ENCODE measurements at places on chromosomes 5 and 9.

- no peak for DNase-seq
Measured at GRCh38 chr9:127424676-127424999, 456 bp downstream of the ZNF79 start.

DNA sequence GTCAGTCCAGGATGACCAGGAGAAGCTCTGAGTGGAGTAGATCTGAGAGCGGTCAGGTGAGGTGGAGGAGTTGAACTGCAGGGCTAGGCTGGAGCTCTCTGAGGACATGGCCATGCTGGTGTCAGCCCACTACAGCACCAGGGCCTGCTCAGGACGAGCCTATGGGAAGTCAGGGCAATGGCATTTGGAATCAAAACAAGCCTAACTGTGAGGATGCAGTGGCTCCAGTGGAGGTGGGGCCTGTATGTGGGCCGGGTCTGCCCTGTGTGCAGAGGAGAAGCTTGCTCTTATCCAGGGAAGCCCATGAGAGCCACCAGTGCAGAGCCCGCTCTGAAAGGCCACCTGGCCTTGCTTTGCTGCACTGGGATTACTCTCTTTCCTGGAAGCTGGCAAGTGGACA lies 11.1 kb downstream of the CXCL14 start:
- DNase-seq, result no peak

DNA sequence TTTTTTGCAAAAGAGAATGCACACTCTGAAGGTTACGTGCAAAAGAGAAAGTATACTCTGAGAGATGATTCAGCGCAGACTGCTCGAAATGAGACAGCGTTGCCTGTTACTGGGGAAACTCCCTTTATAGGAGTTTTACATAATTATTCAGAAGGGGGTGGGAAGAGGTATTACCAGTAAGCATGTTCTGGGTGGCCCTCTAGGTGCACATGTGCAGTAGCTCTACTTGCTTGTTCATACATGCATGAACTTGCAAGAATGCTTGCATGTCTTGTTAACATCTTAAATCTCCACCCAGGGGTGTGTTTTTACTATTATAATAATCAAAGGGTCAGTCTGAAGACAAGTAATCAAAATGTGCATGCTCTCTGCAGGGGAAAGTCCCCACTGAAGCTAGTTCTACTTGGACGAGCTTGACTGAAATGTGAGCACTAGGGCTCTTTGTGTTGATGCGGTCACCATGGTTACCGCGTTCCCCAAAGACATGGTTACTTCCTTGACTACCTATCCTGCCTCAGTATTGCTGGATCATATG lies 75.5 kb downstream of the SGCD start:
- DNase-seq, result no peak

DNA sequence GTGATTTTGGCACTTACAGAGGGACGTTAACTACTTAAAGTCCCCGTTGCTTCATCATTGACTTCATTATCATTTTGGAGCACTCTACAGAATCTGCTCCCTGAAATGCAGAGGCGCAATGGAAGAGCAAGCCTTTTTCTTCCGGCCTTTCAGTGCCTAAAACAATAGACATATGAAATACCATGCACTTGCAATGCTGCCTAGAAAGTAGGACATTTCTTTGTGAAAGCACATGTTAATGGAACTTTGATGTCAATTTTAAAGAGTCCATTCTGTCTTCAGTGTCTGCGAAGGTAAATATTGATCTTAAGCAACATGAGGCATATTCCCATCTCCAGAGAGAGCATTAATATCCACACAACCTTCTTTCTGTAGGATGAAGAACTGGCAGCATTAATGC lies 36.3 kb downstream of the ITGA2 start:
- DNase-seq, result no peak

DNA sequence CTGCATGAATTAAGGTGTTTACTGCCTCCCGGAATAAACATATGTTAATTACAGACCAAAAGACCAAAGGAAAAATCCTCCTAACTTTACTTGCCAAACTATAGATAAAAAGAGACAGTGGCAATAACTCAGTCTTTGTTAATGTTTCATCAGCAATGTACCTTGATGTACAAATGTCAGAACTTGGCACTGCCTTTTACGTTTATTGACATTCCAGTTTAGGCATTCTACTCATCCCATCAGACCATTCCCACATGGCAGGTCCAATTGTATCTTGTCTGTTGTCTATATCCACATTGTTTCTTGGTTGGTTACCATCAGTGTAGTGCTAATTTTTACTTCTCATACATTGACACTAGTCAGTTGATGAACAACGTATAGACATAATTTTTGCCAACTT lies 85.5 kb downstream of the TEX10 start:
- DNase-seq, result no peak

DNA sequence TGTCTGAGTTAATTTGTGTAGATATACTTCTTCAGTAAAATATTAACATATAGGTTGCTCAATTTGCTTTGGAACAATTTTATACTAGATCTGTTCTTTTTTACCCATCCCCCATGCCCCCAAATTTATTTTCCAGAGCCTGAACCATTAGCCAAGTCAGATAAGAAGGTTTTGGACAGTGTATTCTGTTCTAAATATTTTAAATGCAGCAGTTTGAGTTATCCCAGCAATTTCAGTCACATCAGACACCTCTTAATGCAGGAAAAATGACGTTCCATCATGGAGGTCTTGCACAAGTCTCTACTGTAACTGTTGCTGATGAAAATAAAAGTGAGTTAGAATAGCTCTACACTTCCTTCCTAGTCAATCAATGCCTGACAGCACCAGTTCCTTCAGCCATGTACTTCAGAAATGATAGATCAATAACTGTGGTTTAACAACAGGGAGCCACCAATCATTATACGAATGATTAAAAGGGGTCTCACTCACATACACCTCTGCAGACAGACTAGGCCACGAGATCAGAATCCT lies 215.8 kb downstream of the BNC2 start:
- no peak for DNase-seq

DNA sequence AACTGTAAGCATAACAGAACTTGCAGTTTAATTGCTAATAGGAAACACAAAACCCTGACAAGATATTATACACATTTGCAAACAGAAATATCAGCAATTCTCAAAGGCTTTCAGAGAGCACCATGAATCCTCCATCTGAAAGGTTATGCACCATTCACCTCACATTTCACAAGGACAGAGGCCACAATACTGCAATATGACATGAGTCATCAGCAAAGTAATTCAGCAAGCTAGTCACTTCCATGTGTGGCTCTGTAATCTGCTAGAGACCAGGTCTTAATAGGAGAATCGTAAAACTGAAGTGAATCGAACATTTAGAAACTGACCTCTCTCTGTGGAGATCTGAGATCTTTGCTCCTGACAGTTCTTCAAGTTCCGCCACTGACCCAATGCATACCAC lies 28.3 kb downstream of the IARS1 start:
- DNase-seq, result no peak

- no peak for DNase-seq
Measured at GRCh38 chr9:69932901-69933300, 110.7 kb upstream of the MAMDC2 start.

GRCh38 chr9:99112750-99113413 lies 8.0 kb downstream of the TGFBR1 start:
- DNase-seq, result no peak

GRCh38 chr5:143755966-143756365 lies 56.0 kb upstream of the HMHB1 start:
- DNase-seq, result no peak

- no peak for DNase-seq
Measured at GRCh38 chr5:96714951-96715451, 52.8 kb downstream of the CAST start.

DNA sequence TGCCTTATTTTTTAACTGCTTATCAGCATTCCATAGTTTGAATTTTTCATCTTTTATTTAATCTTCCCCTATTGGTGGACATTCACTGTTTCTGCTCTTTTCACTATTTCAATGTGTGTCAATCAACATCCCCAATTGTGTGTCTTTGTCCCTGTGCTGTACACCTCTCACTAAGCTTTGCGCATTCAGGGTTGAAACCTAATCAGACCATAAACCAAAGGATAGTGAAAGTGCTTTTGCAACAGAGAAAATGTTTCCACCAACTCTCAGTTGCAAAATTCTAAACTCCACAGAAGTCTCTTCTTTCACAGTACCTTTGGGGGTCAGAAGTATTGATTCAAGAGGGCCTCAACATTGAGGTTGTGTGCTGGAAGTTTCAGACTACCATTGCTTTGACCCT lies 127.1 kb upstream of the SAP30L start:
- no peak for DNase-seq

- peak; percentile 65 for DNase-seq
Measured at GRCh38 chr9:128688501-128689292, at the start of gene SET. Gene SET (plus strand): TSS chr9:128689222. CDS start chr9:128689583, 361 bp downstream.

- DNase-seq, result no peak
Measured at GRCh38 chr9:125405938-125406809, 144.5 kb downstream of the GAPVD1 start.

DNA sequence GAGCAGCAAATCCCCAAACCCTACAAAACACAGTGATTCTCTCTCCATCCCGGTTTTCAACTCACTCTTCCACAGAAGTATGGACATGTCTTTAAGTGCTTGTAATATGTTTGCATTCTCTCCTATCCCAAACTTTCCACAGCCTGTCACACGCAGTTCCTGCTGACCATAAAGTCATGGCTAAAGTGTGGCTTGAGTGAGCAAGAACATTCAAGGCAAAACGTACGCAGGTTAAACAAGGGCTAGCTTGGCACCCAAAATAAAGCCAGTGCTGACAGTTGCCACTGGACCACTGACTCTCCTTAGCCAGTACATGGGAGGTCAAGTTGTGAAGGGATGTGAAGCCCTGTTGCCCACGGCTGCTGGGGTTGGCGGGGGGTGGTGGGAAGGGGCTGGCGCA lies 211.1 kb upstream of the IRX1 start:
- no peak for DNase-seq

- no peak for DNase-seq
Measured at GRCh38 chr5:17149786-17150185, 67.6 kb upstream of the BASP1 start.

- no peak for DNase-seq
Measured at GRCh38 chr5:118506217-118506852, 482.0 kb downstream of the DTWD2 start.

GRCh38 chr5:27381686-27382085 lies 343.3 kb upstream of the CDH9 start:
- DNase-seq, result no peak

- DNase-seq, result no peak
Measured at GRCh38 chr5:43498581-43498980, 14.9 kb upstream of the TMEM267 start.

DNA sequence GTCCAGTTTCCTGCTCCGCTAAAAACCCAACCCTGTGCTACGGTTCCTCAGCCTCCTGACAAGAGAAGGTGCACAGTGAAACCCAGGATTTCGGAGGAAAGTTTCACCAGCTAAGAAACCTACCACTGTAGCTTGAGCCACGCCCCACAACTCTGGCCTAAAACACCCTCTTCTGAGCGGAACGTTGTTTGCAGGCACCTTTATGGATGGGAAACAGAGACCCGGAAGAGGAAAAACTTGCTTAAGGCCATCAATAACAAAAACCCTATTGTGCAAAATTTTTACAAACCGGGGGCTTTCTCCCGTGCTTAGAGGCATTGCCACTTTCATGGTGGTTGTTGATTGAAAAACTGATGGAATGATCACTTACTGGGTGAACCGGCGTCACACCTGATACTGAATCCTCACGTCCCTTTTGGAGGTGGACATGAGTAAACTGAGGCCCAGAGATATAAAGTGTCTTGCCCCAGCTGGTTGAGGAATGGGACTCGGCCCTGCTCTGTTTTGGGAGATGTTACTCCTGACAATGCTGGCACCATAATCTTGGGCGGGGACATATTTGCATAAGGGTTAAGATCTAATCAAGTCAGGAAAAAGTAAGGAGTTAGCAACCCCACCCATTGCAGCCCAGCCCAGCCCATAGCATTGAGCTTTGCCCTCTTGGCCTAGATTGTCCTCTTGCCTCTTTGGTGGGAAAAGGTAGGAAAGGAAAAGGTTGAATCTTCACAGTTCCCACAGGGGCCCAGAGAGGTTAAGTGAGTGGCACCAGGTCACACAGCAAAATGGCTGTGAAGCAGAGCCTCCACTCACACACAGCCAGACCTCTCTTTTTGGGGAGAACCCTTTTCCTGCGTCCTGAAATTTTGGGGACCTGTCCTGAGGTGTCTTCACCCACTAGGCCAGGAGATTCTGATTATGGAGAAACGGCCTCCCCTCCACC lies 23.2 kb upstream of the PTGS1 start:
- no peak for DNase-seq

DNA sequence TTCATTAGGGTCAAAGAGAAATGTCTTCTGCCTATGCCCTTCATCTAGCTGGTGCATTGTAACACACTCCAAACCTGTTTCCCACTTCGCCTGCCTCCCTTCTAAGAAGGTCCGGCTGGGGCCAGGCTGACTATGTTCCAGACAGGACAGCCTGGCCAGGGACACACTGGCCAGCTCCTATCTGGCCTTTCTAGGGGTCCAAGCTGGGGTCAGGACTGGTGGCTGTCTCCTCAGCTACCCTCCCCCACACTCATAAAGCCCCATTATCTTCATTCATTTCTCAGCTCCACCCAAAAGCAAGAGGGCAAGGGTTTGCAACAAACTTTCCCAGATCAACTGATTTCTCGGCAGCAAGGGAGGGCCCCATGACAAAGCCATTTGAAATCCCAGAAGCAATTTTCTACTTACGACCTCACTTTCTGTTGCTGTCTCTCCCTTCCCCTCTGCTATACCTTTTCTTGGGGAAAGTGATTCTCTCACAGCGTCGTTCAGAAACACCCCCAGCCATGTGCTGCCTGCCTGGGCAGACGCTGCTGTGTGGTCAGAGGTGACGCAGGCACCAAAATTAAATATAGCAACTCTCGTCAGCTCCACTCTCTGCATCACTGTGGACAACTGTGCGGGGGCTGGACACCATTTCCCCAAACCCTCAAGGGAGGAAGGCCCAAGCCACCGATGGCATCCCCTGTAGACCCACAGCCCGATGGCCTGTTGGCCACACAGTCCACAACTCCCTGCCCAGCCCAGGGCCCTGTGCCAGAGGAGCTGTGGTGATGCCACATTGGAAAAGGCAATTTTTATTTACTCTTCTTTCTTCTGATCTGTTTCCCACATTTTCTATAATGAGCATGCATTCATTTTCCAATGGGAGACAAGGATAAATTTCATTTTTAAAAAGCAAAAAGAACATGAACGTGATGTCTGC lies 6.1 kb downstream of the IL13 start:
- no peak for DNase-seq

DNA sequence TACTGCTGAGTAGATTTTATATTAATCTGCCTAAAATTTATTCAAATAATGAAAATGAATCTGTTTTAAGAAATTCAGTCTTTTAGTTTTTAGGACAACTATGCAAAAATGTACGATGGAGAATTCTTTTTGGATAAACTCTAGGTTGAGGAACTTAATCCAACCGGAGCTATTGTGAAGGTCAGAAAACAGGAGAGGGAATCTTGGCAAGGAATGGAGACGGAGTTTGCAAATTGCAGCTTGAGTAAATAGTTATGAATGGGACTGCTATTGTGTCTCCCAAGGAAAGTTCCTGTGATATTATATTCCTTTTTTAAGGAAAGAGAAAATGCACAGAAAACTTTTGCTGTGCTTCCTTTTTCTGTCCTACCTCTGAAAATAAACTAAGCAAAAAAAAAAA lies 67.9 kb downstream of the IQGAP2 start:
- DNase-seq, result no peak

- DNase-seq, result peak; percentile 38
Measured at GRCh38 chr5:172897481-172898217, 61.6 kb upstream of the RPL26L1 start.

GRCh38 chr5:159678657-159679392 lies 237.5 kb upstream of the ADRA1B start:
- no peak for DNase-seq

- DNase-seq, result no peak
Measured at GRCh38 chr5:123207081-123207537, 118.1 kb downstream of the PRDM6 start.

All from GOT3 (cell line).